ENCODE measurements at places on chromosomes 5 and 9.

DNA sequence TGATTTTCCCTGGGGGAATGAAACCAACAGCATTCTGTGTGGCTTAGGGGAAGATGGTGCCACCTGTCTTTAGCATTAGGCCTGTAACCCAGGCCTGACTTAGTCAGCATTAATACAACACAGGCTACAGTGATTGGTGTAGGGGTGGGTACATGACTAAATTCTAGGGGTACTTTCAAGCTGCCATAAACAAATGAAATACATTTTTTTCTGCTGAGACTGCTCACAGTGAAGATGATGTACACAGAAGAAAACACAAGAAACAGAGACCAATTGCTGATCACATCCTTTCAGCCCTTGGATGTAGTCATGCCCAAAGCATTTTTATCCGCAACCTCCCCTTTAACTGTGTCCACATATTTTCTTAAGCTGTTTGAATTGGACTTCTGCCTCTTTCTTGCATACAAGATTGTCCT lies 527.2 kb downstream of the KCTD16 start:
- no peak for DNase-seq

GRCh38 chr5:165877475-165877874 lies 2372.1 kb downstream of the MAT2B start:
- DNase-seq: no peak

DNA sequence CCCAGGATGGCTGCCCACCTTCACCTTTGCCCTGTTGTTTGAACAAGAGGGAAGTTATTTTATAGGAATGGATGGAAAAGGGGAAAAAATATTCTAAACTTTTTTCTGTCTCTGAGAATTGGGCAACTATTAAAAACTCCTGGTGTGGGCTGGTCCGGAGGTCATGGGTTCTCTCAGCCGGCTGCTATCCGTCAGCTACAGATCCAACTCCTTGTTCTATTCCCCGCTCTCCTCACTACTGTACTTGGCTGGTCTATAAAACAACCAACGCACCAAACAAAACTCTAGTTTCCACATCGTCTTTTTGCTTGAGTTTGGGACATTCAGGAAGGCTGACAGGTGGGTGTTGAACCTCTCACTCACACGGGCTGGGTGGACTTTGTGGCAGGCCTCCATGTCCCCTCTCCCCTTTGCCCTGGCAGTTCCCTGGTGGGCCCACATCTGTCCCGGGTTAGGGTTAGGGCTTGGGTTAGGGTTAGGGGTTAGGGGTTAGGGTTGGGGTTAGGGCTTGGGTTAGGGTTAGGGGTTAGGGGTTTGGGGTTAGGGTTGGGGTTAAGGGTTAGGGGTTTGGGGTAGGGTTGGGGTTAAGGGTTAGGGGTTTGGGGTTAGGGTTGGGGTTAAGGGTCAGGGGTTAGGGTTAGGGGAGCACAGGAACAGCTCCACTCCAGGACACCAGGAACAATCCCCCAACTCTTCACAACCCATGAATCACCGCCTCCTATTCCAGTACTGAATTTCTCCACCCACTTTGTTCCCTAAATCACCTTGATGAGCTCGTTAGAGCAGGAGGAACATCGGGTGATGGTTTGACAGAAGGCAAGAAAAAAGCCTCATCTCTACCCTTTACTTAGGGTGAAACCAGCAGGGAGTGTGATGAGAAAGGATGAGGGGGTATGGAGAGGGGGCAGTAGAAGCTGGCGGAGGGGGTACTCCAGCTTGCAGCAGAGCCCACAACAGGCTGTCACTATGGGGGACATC lies 302.1 kb upstream of the IRX4 start:
- no peak for DNase-seq

DNA sequence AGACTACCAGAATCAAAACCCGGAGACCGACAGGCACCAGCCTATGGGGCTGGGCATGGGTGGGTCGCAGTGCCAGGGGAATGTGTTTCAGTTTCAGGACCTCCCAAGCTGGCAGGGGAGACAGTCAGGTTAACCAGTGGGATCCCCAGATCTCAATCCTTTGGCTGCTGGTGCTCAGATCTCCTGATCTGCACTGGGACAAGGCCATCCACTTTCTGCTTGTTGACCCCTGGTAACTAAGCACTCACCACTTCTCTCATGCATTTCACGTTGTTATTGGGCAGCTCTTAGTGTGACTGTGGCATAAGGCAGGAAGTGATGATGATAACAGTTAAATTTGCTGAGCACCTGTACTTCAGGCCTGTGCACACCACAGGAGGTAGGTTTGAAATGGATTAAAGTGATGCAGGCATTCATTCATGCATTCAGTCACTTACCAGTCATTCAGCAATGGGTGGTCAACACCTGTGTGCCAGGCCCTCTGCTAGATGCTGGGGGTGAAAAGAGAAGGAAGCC lies 42.1 kb upstream of the STXBP1 start:
- DNase-seq: no peak

- DNase-seq: no peak
Measured at GRCh38 chr5:77292026-77292757, 81.7 kb downstream of the PDE8B start.

Data from activated T-cell treated with anti-CD3 and anti-CD28 coated beads for 4 hours (primary cell).